ENCODE measurements at places on chromosomes 7 and 10. TPM values are rescaled to one million over a fixed set of nuclear protein-coding genes. Genes with fewer than 3 reads are reported as not detected.

The MRLN gene
- not detected for total RNA-seq

The OR2A7 gene
- total RNA-seq: not detected

The ZP3 gene
- 1.8 TPM for total RNA-seq

The RBM48 gene
- total RNA-seq: 11.0 TPM

The ZNF503 gene
- total RNA-seq: 1.4 TPM

The TCF7L2 gene
- total RNA-seq: 1.8 TPM

The VSTM4 gene
- total RNA-seq: under 0.01 TPM

The GALNT17 gene
- total RNA-seq: not detected

The CTAGE6 gene
- 0.46 TPM for total RNA-seq

The DYNC1I1 gene
- total RNA-seq: 1.8 TPM

The PAX4 gene
- not detected for total RNA-seq

The THSD7A gene
- 14.3 TPM for total RNA-seq
